Right ventricle myocardium superior (tissue), 1 donor: ENCODE measurements at places on chromosomes 13 and 19.

GRCh38 chr19:7925171-7925851 is 624 bp downstream of the CTXN1 start:
- peak; percentile 80 for DNase-seq

- DNase-seq, result no peak
These were observed 13.3 kb downstream of the TNFRSF19 start for GRCh38 chr13:23583491-23583890.

DNA sequence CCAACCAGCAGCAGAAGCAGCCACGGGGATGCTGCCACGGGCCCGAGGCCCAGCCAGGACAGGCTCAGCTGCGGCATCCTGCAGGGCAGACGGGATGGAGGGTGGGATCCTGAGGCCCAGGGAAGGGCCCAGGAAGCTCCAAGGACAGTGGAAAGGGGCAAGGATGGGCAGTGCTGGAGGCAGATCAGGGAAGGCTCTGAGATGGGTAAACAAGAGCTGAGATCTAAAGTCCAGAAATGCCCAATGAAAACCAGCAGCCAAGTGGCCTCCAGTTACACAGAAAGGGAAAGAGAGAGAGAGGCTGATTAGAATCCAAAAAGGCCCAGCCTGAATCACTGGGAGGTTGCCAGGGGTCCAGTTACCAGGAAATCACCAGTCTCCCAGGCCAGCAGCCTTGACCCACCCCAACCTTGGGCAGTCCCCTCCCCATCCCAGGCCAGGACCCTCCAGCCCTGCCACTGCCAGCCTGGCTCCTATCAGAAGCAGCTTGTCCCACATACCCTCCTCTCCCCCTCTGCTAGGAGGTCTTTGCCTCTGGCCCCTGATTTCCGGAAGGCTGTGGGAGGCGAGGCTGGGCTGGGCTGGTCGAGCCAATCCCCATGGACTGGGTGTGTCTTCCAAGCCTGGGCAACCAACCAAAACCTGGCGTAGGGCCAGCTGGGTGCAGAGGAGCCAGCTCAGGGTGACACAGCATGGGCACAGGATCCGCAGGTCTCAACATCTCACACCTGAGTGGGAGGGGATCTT is at the start of gene CYP4F11:
CYP4F11 (minus strand) TSS at position 198 of the 747 bp plus-strand sequence; CDS start at position 77, 121 bp downstream.
- peak; percentile 78 for DNase-seq

DNA sequence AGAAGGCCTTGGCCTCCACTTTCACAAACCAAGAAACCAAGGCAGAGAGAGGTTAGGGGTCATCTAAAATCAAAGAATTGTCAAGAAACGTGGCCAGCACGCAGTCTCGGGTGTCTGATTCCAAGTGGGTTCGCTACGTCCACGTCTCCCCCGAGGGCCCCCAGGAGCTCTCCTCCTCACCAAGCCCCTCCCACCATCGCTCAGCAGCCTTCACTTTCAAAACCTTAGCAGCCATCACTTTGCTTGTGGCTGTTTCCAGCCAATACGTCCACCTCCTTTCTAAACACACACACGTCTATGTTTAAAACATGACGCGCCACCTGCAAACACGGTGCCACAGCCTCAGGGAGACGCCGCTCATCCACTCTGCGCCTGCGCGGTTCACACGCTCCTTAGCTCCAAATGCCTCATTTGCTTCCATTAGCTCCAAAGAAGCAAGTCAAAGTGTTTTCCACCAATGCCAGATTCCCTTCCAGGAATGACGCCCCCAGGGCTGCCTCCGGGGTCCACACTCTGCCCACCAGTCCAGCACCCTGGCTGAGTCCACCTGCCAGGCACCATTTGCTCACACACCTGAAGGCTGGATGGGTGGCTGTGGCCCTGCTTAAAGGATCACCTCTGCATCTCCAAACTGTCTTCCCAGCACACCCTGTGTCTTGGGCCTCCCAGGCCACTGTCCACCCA is 5.5 kb downstream of the RASA3 start:
- peak; percentile 30 for DNase-seq

GRCh38 chr19:1672038-1672768 is 19.8 kb upstream of the TCF3 start:
- DNase-seq, result peak; percentile 67

GRCh38 chr19:16301999-16302694 is 22.5 kb upstream of the KLF2 start:
- no peak for DNase-seq

DNA sequence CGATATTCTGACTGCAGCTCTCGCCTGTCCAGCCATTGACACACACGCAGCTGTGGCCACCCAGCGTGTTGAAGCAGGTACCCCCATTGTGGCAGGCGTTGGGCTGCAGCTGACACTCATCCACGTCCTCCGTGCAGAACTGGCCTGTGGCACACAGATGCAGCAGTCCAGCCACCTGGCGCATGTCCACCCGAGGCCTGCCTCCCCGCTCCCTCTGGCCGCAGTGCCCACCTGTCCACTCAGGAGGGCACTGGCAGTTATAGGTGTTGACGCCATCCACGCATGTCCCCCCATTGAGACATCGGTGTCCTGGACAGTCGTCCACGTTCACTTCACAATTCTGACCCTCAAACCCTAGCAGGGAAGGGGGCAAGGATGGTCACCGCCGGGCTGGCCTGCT is 9.3 kb downstream of the NOTCH3 start:
- no peak for DNase-seq

GRCh38 chr19:42024622-42025111 is 30.6 kb upstream of the ATP1A3 start:
- peak; percentile 82 for DNase-seq

- no peak for DNase-seq
These were observed 239.0 kb downstream of the RGCC start for GRCh38 chr13:41696163-41697003.

DNA sequence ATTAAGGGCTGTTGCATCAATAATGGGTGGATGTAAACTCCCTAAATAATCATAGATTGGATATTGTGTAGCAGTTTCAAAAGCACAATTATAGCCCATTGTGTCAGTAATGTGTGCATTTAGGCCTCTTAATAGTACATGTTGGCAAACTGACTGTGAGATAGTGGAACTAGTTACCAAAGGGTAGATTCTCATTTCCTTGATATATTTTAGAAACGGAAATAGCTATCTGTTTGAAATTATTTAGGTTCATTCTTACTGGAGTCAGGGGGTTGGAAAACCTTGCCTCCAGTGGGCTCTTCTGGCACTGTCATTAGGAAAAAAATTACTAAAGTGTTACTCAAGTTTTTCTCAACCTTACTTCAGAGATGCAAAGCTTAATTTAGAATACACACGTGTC is 1074.9 kb downstream of the PCDH17 start:
- no peak for DNase-seq

- DNase-seq, result no peak
These were observed 4.7 kb downstream of the LENG1 start for GRCh38 chr19:54154603-54155345.

DNA sequence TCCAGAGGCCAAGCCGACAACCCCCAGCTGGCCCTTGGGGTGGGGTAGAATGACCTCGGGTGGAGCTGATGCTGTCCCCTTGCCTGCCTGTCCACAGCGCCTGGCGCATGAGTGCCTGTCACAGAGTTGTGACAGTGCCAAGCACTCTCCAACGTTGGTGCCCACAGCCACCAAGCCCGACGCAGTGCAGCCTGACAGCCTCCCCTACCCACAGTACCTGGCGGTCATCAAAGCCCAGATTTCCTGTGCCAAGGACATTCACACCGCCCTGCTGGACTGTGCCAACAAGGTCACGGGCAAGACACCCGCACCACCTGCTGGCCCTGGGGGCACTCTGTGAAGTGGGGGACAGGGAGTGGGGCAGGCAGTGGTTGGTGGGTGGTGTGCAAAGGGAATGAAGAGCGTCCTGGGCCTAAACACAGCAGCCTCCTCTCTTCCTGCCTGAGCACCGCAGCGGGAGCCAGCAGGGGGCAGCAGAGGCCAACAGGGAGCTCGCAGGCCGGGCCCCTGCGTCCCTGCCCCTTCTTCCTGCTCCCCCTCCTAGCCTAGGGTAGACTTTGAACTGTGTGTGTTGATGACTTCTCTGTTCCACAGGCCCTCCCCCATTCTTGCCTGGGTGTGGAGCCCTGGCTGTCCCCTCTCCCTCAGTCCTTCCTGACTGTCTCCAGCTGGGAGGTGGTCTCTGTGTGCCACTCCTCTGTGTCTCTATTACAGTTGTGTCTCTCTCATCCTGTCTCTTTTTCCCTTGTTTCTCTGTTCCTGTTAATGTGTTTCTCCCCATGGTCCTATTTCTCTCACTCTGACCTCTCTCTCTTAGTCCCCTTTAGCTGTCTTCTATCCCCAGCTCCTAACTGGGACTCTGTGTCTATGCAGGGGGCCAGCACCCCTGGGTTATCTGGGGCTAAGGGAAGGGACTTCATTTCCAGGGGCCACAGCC is 6.5 kb downstream of the MED29 start:
- DNase-seq, result peak; percentile 96

DNA sequence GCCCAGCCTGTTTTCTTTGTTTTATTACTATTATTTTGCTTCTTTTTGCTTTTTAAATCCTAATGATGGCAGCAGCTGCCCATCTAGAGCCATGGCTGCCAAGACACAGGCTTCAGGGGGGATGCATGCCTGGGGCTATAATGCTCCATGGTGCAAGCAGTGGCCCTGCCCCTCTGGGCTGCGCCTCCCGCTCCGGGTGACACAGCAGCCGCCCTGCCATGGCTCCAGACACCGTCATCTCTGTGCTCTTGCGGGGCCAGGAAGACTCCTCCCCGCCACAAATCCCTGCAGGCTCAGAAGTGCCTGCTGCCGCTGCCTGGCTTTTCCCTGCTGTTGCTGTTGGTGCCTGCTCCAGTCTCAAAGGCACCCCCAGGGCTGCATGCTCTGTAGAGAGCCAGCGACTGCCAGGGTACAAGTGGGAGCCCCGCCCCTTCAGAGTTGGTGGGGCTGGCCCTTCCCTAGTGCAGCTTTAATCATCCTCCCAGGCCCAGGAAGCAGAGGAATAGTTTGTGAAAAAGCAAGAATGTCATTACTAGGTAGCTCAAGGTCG is 581.5 kb downstream of the FGF9 start:
- DNase-seq, result no peak

GRCh38 chr19:44592451-44592890 is 20.9 kb upstream of the IGSF23 start:
- no peak for DNase-seq
